ENCODE measurements at places on chromosomes 12 and 14.

DNA sequence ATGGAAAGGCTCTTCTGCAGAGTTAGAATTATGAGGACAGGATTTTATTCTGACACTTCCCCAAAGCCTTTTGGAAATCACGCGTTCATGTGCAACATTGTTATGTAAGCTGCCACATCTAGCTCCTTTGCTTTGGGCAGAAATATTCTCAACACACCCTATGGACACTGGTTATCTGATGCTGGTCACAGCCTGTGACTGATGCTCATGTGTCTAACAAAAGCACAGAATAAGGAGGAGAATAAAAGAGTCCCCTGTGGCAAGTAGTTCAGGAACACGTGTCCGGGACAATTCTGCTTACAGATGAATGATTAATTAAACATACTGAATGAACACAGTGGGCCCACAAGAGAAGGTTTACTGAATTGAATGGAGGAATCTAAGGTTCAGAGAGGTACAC is 22.1 kb downstream of the FOXN3 start:
- DNase-seq = no peak

DNA sequence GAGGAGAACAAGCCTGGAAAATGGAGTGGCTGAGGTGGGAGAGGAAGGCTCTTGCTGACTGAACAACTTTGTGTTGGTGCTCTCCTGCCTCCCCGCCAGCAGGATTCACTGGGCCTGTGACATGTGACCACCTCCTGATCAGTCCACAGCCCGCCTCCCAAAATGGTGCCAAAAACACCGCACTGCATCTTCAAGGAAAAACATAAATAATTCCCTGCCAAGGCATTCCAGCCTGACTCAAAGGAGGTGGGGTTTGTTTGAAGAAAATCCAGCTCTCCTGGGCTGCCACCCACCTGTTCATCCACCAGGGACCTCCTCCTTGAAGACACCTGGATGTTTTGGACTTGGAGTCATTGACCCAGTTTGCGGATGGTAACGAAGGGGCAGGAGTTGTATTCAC is 83.8 kb upstream of the PIWIL1 start:
- DNase-seq = no peak

DNA sequence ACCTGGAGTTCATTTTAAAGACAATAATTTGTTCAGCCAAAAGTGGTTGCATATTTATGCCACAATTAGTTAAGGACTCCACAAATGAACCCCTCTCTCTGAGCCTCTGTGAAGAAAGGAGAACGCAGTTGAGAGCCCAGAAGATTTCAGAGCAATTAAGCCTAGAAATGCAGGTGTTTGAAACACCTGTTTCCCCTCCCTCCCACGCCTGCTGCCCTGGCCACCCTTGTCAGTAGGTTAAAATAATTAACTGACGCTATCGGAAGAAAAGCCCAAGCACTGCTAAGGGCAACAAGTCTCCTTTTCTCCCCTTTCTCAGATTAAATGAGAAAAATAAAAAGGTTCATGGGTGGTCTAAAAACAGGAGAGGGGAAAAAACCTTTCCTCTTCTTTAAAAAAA is 99.2 kb downstream of the PPM1A start:
- DNase-seq = no peak

GRCh38 chr14:89858089-89858488 is 96.4 kb downstream of the EFCAB11 start:
- DNase-seq = no peak

GRCh38 chr14:70664698-70665447 is 23.2 kb downstream of the TTC9 start:
- no peak for DNase-seq

DNA sequence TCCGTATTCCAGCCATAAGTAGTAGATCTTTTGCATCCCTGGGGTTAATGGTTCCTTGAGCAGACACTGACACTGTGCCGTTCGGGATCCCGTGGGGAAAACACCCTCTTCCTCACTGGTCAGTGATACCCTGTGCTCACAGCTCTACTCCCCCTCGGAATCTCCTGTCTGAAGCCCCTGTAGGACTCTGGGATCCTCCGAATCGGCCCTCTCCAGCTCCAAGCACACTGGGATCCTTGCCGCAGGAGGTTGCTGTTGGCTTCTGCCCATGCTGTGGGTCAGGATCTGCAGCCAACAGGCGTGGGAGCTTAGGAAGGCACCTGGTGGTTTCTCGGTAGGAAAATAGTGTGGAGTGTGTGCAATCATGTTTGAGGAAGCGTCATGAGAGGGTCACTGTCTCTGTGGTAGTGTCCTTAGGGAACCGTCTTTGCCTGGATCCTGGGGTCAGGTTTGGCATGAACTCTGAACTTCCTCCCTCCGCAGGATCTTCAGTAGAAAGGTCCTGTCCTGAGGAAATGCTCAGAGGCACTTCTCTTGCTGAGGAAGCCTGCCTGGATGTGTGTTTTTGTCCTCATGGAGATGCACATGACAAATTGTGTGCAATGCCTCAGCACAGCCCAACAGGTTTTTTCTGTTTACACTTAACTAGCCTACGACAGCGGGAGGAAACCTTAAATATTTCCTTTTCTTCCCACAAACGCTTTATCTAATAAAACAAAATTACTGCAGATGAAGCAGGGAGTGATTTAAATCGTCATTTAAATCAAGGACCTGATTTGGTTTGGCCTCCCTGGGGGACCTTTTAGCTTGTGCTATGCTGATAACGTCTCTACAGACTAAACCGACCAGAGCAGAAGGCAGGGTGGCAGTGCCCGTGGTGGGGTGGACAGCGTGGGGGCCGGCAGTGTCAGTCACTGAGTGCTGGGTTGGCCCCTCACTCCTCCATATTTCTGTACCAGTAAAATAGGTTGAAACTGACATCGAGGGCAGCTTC is 18.7 kb downstream of the FBXL14 start:
- DNase-seq = no peak

GRCh38 chr14:63474111-63474510 is 69.1 kb downstream of the PPP2R5E start:
- peak; percentile 20 for DNase-seq

All from stimulated activated CD4-positive, alpha-beta T cell treated with anti-CD3 and anti-CD28 coated beads, Interleukin-15, amount 100 ng/mL, for 24 hours (primary cell).